ENCODE measurements at places on chromosomes 5 and 9.

- no peak for DNase-seq
These were observed 1952.6 kb upstream of the WWC1 start for GRCh38 chr5:166338801-166339200.

GRCh38 chr9:86733929-86734328 is 213.4 kb downstream of the GAS1 start:
- DNase-seq, result no peak

GRCh38 chr5:10700516-10700915 is 60.5 kb downstream of the DAP start:
- DNase-seq, result no peak

DNA sequence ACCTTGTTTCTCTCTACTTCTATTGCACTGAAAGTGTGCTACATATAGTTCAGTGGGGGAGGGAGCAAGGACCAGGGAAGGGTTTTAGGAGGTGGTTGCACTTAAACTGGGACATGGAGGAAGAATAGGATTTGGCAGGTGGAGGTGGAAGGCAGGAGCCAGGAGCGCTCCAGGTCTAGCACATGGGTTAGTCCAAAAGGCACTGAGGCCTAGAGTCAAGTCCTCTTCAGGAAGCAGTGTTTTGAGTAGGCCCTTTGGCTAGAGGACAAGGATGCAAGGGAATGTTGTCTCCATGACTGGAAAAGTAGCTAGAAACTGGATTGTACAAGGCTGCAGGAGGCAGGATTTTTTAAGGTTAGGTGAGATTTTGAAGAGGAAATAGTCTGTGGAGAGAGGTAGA is 31.5 kb downstream of the AOPEP start:
- DNase-seq, result no peak

DNA sequence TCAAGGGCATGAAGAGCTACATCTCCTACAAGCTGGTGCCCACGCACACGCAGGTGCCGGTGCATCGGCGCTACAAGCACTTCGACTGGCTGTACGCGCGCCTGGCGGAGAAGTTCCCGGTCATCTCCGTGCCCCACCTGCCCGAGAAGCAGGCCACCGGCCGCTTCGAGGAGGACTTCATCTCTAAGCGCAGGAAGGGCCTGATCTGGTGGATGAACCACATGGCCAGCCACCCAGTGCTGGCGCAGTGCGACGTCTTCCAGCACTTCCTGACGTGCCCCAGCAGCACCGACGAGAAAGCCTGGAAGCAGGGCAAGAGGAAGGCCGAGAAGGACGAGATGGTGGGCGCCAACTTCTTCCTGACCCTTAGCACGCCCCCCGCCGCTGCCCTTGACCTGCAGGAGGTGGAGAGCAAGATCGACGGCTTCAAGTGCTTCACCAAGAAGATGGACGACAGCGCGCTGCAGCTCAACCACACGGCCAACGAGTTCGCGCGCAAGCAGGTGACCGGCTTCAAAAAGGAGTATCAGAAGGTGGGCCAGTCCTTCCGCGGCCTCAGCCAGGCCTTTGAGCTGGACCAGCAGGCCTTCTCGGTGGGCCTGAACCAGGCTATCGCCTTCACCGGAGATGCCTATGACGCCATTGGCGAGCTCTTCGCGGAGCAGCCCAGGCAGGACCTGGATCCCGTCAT is 1.4 kb downstream of the SNX18 start:
- DNase-seq, result no peak

GRCh38 chr5:169474226-169474625 is 109.3 kb upstream of the SPDL1 start:
- DNase-seq, result no peak

DNA sequence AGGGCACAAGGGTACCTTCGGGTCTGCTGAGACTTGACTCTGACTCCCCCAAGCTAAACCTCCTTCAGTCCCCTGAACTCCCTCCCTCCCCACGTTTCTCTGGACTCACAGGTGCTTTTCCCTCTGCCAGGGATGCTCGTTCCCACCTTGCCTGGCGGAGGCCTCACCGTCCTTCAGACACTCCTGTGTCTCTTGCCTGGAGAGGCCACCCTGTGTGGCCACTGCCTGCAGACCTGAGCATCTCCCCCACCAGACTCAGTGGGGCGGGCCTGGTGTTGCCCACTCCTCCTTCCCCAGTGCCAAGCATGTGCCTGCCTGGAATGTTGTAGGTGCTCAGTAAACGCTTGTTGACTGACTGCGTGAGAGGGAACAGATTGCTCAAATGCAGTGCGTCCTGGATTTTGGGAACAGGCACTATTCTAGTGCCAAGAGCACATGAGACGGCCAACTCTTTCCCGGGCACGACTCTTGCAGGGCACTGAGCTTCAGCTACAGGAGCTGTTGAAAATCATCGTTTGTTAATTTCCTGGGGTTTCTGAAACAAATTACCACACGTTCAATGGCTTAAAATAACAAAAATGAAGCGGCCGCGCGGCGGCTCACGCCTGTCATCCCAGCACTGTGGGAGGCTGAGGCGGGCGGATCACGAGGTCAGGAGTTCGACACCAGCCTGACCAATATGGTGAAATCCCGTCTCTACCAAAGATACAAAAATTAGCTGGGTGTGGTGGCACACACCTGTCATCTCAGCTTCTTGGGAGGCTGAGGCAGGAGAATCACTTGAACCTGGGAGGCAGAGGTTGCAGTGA is 71.0 kb upstream of the BARHL1 start:
- DNase-seq, result no peak

DNA sequence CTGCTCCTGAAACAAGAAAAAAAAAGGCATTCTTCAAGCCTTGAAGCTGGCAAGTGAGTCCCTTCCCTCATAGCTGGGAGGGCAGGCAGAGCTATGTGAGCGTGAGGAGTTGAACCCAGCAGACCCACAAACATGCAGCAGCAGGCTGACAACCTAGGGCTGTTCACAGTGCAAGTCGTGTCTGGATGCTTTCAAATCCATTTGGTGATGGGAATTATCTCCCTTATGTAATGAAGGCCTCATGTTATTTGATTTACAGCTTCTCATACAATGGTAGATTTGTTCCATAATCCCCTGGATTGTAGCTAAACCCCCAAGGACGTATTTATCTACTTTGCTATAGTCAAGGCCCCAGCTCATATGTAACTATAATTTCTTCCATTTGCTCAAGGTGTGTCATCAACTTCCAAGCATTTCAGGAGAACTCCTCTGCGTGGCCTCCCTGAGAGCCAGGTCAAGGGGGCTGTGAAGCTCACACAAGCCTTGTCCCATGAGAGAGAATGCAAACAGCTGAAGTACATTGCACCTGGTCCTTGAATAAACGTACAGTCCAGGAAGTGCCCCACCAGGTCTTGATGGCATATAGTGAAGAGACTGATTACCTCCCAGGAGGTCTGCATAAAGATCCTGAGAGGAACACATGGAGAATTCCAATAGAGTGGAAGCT is 124.8 kb upstream of the SLC1A3 start:
- DNase-seq, result no peak

DNA sequence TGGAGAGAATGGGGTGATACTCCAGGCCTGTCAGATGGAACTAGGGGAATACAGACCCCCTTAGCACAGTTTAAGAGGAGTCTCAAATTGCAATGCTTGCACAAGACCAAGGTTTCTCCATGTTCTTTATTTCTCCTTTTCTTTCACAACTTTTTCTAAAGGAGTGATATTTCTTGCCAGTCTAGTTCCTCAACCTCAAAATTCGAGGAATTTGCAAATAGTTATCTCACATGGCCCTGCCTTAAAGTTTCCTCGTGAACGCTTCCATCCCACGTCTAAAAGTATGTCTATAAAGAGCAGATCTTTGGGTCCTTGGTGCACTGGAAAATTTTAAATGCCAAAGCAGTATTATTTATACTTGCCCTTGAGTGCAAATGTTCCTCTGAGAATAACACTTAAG is 373.8 kb upstream of the KLF4 start:
- DNase-seq, result no peak

DNA sequence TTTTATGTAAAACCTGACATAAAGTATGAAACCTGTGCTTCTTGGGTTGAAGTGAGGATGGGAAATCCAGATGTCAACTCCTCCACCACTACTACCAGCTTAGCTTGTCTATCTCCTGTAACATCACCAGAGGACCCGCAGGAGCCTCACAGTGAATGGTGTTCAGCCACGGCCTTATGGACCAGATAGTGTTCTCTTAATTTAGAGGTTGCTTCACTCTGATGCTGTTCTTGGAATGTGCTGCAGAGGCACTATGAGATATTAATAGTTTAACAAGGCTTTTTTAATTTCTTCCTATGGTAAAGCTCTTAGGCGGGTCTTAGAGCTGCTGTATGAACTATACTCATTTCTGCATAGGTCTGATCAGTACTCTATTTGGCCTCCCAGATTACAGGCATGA is 27.9 kb downstream of the NFX1 start:
- no peak for DNase-seq

GRCh38 chr9:113796646-113797426 is 79.3 kb upstream of the ZNF618 start:
- no peak for DNase-seq

- no peak for DNase-seq
These were observed 2.7 kb upstream of the IRF1 start for GRCh38 chr5:132493241-132493640.

- DNase-seq, result no peak
These were observed 10.8 kb downstream of the RASGEF1C start for GRCh38 chr5:180198208-180198607.

- DNase-seq, result no peak
These were observed 37.4 kb downstream of the PTTG1 start for GRCh38 chr5:160458806-160459800.

- no peak for DNase-seq
These were observed 3.8 kb upstream of the LHX2 start for GRCh38 chr9:124007565-124008302.

- no peak for DNase-seq
These were observed 69.0 kb downstream of the TRIO start for GRCh38 chr5:14211818-14212803.

DNA sequence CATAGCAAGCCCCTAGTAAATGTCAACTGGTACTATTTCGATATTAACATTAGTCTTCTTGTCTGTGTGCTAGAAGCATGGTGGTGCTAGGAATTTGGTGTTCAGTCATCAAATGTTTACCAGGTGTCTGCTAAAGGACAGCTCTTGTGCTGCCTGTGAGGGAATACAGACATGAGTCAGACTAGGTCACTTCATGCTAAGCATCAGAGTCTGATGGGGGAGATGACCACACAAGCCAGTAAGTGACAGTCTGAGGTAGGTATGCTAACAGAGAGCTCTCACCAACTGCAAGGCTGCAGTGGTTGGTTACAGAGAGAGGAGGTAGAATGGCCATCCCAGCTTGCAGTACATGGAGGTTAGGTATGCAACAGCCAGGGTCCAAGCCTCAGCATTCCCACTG is 320.9 kb downstream of the CDK5RAP2 start:
- no peak for DNase-seq

DNA sequence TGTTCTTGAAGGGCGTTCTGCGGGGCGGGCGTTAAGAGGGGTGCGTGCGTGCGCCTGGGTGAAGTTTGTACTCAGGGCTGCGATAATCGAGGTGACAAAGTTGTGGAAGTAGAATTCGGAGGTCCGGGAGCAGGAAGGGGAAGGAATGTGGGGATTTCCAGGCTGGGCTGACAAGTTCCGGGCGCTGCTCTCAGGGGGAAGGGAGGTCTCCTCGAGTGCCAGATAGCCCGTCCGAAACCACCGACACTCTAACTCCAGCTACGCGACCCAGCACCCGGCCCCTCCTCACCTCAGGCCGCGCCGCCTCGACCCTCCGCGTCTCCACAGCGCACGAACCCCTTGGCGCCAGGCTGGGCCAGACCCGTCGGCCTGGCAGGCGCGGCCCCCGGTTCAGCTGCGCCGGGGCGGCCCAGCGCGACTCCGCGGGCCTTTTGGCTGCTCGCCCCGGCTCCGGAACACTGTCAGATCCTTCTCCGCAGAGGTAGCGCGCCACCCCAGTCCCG is at the start of gene IL6ST:
TSS of gene IL6ST (minus strand) at position 469 of the 503 bp plus-strand sequence. CDS start 18,685 bp downstream, outside the sequence.
- DNase-seq, result no peak

DNA sequence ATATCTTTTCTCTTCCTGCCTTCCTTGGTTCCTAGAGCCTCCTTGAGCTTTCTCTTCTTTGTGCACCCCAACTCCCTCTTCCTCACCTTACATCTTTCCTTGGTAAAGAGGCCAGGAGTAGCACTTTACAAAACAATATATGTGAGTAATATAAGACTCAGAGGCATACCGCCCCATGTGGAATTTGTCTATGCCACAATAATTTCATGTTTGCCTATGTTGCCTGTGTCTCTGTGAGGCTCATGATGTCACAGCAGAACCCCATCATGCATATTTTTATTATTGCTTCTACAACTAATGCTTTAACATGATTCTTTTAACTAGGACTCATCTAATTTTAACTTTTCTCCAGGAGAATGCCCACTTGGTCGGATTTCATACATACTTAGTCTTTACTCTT is 15.0 kb upstream of the LVRN start:
- no peak for DNase-seq

DNA sequence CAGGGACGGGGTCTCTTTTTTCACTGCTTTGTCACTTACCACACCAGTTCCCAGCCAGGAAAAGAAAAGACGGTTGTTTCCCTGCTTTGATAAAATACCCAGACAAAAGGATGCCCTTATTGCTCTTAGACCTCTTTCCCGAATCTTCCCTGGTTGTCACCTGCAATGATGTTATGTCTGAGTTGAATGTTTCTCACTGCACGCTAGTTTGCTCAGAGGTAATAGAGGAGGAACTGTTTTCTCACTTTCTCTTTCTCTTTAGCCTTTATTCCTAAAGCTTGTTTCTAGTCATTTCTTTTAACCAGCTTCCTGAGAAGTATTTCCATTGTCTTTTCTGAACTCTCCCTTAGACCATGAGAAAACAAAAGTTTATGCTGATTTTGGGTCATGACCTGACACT is 32.9 kb downstream of the ACER2 start:
- no peak for DNase-seq
